ENCODE measurements at places on chromosomes 7 and 10.

DNA sequence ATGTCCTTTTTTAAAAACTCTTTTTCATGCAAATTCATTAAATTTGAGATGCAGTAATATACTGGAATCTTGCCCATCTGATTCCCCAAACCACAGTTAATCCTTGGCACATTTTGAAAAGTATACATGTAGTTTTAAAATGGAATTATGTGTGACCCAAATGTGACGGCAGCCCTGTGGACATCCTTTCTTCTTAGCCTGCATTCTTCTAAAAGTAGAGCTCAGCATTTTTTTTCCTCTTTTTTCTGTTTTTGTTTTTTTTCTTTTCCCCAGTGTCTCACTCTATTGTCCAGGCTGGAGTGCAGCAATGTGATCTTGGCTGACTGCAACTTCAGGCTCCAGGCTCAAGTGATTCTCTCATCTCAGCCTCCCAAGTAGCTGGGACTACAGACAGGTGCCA, 338.9 kb downstream of the GALNT17 start:
- DNase-seq: no peak

- DNase-seq: no peak
These were observed at the start of gene FGFR2 for GRCh38 chr10:121598263-121599249. TSS of gene FGFR2 (minus strand) at chr10:121598444. CDS start at chr10:121593817, 4,627 bp downstream.

GRCh38 chr7:54242776-54243175, 299.4 kb upstream of the VSTM2A start:
- DNase-seq: no peak

GRCh38 chr10:48336978-48337599, 30.6 kb downstream of the MAPK8 start:
- no peak for DNase-seq

DNA sequence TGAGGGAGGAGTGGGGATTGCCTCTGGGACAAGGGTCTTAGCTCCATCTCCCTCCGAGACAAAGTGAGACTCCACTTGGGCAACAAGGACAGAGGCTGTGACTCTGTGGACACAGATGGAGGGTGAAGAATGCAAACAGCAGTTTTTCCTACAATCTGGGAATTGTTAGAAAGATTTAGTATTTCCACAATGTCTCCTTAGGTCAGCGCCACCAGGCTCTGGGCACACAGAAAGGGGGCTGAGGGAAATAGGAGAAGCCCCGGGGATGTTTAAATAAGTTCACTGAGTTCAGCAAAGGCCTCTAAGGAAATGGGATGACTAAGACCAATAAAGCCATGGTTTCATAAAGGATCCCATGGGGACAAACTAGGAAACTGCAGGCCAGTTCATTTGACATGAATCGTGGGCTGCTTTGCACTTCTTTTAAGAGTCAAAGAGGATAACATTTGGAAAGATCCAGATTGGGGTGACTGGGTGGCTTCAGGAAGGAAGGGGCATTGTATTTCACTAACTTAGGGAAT, 219.8 kb upstream of the GLI3 start:
- no peak for DNase-seq

DNA sequence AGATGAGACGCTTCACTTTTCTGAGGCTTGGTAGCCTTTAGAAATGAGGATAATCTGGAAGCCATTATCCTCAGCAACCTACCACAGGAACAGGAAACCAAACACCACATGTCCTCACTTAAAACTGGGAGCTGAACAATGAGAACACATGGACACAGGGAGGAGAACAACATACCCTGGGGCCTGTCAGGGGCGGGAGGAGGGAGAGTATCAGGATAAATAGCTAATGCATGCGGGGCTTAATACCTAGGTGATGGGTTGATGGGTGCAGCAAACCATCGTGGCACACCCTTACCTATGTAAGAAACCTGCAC, 48.9 kb downstream of the LRGUK start:
- no peak for DNase-seq

- no peak for DNase-seq
These were observed 92.6 kb downstream of the SPAG6 start for GRCh38 chr10:22437620-22438588.

- DNase-seq: no peak
These were observed 7.3 kb downstream of the SLC25A13 start for GRCh38 chr7:96314402-96315124.

GRCh38 chr7:103100348-103100747, 25.4 kb downstream of the ARMC10 start:
- DNase-seq: no peak

- no peak for DNase-seq
These were observed 1.9 kb upstream of the PLAU start for GRCh38 chr10:73908853-73909539.

- DNase-seq: peak; percentile 70
These were observed 675 bp upstream of the SCD start for GRCh38 chr10:100346351-100346764.
